NCI-H2107 (cell line): ENCODE measurements at places on chromosomes 6 and 20.

GRCh38 chr6:6694368-6694780 lies 105.9 kb downstream of the LY86 start:
- DNase-seq, result no peak

DNA sequence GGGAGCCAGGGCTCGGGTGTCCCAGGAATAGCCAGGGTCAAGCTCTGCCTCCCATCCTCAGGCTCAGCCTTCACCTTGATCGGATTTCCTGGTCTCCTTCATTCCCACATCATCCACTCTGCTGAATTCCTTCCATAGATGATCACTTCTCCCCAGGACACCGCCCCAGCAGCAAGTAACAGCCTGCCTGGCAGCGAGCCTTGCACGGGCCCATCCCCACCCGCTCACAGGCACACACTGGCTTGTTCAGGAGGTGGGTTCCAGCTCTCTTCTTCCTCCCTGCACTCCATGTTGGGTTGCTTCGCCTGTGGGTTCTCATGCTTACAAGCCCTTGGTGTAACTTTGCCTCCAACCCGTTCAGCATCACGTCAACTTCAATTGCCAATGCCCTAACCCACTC lies 113.0 kb upstream of the IYD start:
- DNase-seq, result no peak

GRCh38 chr6:147384737-147385710 lies 123.5 kb upstream of the SAMD5 start:
- DNase-seq, result no peak

DNA sequence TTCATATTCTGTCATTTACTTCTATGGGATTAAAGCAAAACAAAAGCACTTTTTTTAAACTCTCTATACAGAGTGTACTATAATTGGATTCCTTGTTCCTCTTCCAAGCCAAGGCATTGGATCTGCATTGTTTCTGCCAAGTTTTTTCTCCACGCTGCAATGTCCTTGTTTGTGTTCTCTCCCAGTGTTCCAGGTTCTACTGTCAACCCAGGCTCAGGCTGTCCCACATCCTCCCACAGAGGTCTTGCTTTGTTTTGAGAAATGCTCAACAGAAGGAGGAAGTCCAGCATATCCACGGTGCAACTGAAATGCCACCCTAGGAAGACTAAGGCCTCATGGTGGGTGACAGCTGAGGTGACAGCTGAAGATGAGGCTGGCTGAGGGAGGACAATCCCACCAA lies 287.1 kb upstream of the PRDM1 start:
- no peak for DNase-seq

DNA sequence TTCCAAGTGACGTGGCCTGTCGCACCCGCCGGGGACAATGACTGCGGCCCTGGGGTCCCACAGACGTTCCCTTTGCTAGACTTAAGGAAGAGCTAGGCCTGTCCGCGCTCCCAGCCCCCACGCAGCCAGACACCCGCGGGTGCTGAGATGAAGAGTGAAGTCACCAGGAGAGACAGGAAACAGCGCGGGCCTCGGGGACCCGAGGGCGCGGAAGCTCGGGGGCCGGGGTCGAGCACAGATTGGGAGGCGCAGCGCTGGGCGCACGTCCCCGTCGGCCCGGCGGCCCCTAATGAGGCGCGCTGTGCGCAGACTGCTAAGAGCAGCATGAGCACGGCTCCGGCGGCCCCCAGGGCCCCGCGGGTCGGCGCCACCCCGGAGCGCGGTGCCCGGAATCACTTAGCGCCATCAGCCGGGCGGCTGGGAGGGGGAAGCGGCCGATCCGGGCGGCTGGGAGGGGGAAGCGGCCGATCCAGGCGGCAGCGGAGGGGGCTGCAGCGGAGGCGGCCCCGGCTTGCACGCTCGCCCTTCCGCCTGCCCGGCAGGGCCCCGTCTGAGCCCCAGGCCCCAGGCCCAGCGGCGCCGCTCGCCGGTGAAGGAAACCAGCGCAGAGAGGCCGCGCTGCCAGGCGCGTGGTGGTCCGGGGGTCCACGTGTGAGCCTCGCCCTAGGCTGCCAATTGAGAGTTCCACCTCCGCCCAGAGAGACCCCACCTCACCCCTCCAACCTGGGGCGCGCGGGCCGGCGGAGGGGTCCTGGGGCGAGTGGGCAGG lies 8.3 kb upstream of the AVP start:
- no peak for DNase-seq

- no peak for DNase-seq
Measured at GRCh38 chr6:39812853-39813533, 20.8 kb downstream of the DAAM2 start.

DNA sequence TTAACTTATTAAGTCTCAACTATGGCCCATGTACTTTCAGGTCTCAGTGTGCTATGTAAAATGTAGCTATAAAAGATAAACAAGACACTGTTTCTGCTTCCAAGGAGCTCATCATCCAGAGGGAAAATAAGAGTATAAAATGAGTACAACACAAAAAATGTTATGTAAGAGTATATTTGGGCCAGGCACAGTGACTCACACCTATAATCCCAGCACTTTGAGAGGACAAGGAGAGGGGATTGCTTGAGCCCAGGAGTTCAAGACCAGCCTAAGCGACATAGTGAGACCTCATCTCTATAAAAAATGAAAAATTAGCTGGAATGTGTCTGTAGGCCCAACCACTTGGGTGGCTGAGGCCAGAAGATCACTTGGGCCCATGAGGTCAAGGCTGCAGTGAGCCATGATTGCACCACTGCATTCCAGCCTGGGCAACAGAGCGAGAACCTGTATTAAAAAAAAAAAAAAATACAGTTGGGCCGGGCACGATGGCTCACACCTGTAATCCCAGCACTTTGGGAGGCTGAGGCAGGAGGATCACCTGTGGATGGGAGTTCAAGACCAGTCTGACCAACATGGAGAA lies 124.0 kb downstream of the EDN1 start:
- DNase-seq, result no peak

DNA sequence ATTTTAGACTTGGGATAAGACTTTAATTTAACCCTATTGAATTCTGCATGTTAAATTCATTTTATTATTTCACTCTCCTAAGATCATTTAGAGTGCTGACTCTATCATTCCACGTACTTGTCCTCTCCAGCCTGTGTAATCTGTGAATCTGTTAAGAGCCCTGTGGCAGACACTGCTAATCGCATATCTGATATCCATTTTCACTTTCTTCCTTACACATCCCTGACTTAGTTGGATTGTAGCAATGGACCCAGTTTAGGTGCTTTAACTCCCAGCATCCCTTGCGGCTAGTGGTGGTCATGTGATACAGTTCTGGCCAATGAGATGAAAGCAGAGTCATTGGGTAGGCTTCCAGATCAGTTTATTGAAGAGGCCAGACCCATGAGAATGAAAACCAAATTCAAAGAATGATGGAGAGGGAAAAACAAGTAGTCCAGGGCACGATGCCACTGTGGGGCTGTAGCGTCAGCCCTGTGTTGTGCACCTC lies 57.2 kb upstream of the SOX4 start:
- DNase-seq, result no peak

- no peak for DNase-seq
Measured at GRCh38 chr6:131792091-131792496, 15.7 kb upstream of the ENPP1 start.

- no peak for DNase-seq
Measured at GRCh38 chr6:157864185-157864761, 41.2 kb downstream of the SNX9 start.

DNA sequence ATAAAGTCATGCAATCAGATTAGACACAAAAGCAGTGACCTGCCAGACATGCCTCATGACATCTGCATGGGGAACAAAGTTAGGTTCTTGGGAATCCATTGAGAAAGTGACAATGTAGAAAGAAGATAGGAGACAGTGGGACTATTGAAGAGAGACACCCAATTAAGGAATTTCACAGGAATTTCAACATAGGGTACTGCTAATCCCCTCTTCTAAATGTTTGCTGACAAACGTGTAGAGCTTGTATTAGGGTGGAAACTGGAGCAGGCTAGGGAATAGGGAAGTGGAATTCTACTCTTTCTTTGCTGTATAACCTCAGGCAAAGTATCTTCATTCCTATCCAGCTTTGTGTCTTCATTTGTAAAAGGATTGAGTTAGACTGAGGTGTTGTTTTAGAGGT lies 409.4 kb upstream of the SASH1 start:
- DNase-seq, result no peak

- DNase-seq, result no peak
Measured at GRCh38 chr6:138428944-138429598, 25.0 kb downstream of the HEBP2 start.
